ENCODE measurements at places on chromosomes 12 and 14.

GRCh38 chr12:27822076-27822712 lies 42.2 kb upstream of the MANSC4 start:
- peak; percentile 79 for DNase-seq

GRCh38 chr14:55433880-55434804 lies 6.3 kb downstream of the TBPL2 start:
- peak; percentile 23 for DNase-seq

DNA sequence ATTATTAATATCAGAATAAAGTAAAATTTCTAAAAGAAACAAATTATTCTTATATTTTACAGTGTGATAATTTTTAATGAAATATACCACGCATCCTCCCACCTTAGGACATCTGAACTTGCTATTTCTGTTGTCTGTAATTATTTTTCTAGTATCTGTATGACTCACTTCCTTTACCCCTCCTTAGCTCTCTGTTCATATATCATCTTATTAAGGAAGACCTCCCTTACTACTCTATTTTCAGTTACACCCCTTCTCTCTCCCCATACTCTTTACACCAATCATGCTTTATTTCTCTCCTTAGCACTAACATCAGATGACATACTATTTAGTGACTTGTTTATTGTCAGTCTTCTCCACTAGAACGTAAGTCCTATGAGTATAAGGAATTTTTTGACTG lies 34.2 kb upstream of the C12orf50 start:
- no peak for DNase-seq

- peak; percentile 8 for DNase-seq
Observed at GRCh38 chr14:81062816-81063215, 107.4 kb downstream of the TSHR start.

DNA sequence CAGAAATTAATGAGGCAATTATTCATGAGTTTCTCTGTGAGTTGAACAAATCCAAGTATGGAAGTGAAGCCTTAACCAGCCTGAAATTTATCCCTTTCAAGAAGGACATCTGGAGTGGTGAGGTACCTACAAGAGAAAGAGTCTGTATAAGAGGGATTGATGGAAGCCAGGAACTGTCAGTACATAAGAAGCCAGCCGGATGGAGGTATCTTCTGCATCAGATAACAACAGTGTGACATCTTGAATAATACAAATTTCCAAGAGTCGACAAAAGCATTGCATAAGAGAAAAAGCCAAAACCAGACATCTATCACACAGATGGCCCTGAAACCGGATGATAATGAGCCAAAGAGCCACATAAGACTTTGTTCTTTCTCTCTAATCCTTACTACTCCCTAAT lies 781.2 kb downstream of the FLRT2 start:
- DNase-seq: no peak

- no peak for DNase-seq
Observed at GRCh38 chr14:48747561-48748089, 838.6 kb downstream of the RPS29 start.

- no peak for DNase-seq
Observed at GRCh38 chr14:71574976-71575375, 357.3 kb upstream of the RGS6 start.

- peak; percentile 61 for DNase-seq
Observed at GRCh38 chr14:92531106-92531873, 17.7 kb downstream of the RIN3 start.

DNA sequence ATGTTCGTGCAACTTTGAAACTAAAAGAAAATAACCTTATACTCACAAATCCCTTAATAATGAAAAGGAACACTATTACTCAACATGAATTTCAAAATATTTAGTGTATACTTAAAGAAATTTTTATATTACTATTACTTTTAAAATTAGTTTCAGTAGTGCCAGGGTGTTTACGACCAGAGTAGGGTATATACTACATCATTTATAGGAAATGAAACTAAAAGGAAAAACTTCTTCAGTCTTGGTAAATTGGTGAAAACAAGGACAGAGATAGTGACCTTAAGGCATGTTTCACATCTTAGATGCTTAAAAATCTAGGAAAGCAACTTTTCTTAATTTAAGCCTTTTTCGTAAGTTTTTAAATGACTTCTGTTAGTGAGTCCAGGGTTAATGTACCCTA lies 4.5 kb downstream of the USP15 start:
- DNase-seq: no peak

GRCh38 chr12:123523518-123523917 lies 10.0 kb downstream of the RILPL1 start:
- DNase-seq: no peak

GRCh38 chr12:85322715-85323114 lies 42.7 kb downstream of the ALX1 start:
- no peak for DNase-seq

GRCh38 chr14:20346713-20347112 lies 3.3 kb downstream of the PARP2 start:
- no peak for DNase-seq

GRCh38 chr12:32120419-32120818 lies 13.8 kb downstream of the BICD1 start:
- DNase-seq: no peak

DNA sequence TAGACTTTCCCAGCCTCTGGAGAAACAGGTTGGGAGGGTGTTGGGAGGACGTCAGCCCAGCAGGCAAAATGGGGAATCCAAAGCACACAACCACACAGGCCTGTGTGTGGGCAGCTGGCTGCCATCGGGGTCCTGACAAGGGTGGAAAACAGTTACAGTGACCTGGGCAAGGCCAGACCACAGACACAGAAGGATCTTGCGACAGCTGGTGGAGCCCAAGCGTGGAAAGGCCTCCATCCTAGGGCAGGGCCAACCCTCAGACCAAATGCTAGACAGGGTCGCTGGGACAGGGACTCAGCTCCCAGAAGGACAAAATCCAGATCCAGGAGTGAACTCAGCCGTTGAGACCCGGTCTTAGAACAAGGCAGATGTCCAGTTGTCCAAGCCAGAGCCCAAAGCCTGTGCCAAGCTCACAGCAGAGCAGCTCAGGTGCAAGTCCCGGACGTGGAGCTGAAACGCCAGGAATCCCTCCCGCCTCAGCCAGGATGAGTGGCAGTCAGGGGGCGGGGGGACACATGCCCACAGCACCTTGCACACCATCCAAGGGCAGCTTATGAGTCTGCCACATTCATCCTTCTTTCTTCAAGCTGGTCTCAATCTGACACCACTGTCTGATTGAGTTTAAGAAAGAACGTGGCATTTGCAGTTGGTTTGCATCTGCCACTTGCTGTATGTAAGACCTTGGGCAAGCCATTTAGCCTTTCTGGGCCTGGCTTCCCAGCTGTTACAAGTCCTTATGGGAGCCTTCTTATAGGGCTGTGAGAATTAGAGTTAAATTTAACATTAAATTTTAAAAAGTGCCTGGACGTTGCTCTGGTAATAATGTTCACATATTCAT lies 37.6 kb downstream of the DEGS2 start:
- no peak for DNase-seq

DNA sequence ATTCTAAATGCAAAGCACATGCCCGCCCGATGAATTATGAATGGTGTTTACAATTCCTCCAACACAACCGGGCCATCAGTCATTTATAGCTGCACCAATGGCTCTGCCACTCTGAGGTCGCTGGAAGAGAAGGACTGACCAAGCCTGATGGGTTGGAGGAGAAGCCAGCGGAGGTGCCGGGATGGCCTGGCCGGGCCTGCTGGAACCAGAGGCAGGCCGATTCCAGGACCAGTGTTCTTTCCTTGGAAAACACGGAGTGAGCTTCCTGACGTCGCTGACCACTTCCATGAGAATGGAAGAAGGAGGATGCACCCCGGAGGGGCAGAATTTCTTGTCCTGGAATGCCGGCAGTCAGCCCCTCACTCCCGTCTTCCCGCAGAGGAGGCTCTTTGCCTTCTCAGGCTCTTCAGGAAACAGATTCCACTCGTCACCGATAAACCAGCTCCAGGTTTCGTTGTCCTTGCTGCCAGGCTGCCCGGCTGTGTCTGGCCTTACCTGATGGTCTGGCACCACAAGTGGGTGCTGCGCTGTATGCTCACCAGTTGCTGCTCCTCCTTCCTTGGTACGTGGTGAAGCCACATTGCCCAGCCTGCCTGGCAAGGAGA lies 358.5 kb upstream of the SFSWAP start:
- no peak for DNase-seq

GRCh38 chr12:1375323-1375722 lies 219.1 kb downstream of the FBXL14 start:
- DNase-seq: no peak

DNA sequence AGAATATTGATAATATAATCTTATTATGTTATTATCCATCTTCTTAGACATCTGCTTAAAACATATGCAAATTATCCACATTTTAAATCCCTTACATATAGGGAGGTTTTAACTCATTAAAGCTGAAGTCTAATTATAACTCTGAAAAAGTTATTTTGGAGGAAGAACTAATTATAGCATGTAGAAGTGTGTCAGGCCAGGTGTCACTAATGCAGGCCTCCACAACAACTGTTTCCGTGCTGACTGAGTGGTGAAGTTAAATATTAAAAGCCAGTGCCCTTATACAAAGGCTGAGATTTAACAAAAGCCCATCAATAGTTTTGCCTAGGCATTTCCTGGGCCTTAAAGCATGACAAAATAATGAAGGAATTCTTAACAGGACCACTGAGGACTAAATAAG lies 157.4 kb downstream of the LRRK2 start:
- no peak for DNase-seq

DNA sequence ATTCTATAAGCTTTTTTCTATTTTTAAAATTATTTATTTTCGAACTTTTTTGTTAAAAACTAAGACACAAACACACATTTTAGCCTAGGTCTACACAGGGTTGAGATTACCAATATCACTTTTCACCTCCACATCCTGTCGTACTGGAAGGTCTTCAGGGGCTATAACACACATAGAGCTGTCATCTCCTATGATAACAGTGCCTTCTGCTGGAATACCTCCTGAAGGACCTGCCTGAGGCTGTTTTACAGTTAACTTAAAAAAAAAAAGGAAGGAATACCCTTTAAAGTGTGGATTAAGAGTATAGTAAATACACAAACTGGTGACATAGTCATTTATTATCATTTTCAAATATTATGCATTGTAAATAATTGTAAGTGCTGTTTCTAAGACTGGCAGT lies 43.0 kb downstream of the RASSF8 start:
- DNase-seq: no peak

DNA sequence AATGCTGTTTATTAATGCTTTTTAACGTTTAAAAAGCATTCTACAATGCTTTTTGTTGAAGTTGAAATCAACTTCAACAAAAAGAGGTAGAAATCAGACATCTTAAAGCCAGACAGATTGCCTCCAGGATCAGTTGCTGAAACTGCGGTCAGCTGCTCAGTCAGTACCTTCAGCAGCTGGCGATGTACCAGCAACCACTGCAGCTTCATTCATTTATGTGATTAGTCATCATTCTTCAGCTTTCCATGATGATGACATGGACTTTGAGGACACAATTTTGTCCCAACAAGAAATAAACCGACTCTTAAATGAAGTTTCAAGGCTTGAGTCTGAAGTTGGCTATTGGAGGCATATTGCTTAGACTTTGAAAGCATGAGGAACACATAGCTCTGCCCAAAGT lies 31.5 kb upstream of the NUAK1 start:
- no peak for DNase-seq

DNA sequence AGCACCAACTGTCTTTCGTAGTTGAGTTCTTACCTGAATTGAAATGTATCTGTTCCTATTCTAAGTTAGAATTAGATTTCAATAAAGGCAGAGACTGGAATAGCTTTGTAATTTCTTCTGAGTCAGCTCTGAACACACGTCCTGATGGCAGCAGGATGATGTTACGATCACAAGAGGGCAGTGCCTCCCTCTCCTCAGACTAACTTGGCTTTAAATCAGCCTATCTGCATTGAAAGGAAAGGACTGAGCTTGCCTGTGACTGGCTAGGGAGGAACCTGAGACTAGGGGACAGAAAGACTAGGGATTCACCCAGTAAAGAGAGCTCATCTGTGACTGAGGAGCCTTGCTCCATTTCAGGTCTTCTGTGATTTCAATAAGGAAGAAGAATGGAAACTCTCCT lies 323.7 kb upstream of the OR4E1 start:
- peak; percentile 37 for DNase-seq

- DNase-seq: no peak
Observed at GRCh38 chr14:24213866-24214662, 776 bp upstream of the CHMP4A start.

DNA sequence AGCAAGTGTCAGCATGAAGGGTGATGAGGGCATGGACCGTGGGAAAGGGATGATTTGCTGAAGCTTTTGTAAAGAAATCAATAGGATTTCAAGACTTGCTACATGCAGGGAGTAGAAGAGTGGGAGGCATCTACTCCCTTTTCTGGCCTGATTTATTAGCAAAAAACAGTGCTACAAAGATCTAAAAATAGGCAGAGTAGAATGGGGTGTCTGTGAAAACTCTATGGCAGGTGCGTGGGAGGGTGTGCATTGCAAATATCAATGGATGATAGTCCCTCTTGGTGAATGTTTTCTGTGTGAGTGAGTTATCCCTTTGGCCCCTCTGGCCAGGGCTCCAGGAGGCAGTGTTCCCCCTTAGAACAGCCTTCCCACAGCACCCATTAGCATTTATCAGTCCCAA lies 139.0 kb downstream of the SMOC1 start:
- DNase-seq: no peak

DNA sequence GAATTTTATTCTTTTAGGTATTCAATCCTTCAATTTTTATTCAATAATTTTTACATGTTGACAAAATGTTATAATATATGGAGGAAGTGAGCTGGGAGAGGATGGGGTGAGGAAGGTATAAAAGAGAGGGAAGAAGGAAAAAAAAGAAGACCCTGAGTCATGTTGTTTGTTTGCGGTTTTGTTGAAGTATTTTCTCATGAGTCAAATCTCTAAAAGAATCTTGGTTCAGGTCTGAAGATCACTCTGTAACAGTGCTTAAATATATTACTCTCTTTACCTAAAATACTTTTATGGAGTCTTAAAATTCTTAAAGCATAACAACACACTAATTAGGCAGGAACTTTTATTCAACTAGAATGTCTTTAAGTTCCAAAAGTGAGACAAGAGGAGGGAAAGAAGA lies 489.6 kb upstream of the GARIN6 start:
- DNase-seq: no peak

GRCh38 chr12:56020423-56021184 lies at the start of gene IKZF4:
Gene IKZF4 (plus strand): TSS chr12:56021043. CDS start chr12:56021494, 451 bp downstream.
- DNase-seq: peak; percentile 52

- no peak for DNase-seq
Observed at GRCh38 chr12:66132408-66132807, 1.9 kb upstream of the LLPH start.

DNA sequence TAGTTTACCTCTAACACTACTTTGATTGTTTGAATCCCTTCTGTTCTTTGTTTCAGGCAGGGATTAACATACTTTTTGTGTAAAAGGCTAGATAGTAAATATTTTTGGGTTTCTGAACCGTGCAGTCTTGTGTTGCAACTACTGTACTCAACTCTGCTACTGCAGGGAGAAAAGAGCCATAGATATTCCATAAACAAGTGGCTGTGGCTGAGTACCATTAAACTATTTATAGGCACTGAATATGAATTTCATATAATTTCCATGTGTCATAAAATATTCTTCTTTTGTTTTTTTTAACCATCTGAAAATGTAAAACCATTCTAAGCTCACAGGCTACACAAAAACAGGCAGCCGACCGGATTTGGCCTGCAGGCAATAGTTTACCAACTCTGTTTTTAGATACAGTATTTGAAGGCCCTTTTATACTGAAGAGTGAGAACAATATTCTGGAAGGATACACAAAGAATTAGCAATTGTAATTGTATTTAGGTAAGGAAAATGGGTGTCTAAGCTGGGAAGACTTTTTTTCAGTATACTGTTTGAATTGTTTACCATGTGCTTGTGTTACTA lies 15.7 kb downstream of the NR1H4 start:
- no peak for DNase-seq

Measured in stimulated activated CD4-positive, alpha-beta T cell treated with anti-CD3 and anti-CD28 coated beads, Interleukin-15, amount 100 ng/mL, for 24 hours (primary cell).